Stimulated activated CD4-positive, alpha-beta T cell treated with anti-CD3 and anti-CD28 coated beads, Interleukin-2, amount 100 ng/mL, for 48 hours (primary cell): ENCODE measurements at places on chromosomes 1 and 21.
A peak's percentile ranks its signal among the peaks of the same experiment; 100 is the strongest.

- peak; percentile 4 for DNase-seq
These were observed 86.1 kb downstream of the OMA1 start for GRCh38 chr1:58460469-58460868.

- DNase-seq: no peak
These were observed 82.2 kb upstream of the BMP8A start for GRCh38 chr1:39409055-39409816.

GRCh38 chr1:200893411-200893901 is 1.2 kb upstream of the INAVA start:
- no peak for DNase-seq

DNA sequence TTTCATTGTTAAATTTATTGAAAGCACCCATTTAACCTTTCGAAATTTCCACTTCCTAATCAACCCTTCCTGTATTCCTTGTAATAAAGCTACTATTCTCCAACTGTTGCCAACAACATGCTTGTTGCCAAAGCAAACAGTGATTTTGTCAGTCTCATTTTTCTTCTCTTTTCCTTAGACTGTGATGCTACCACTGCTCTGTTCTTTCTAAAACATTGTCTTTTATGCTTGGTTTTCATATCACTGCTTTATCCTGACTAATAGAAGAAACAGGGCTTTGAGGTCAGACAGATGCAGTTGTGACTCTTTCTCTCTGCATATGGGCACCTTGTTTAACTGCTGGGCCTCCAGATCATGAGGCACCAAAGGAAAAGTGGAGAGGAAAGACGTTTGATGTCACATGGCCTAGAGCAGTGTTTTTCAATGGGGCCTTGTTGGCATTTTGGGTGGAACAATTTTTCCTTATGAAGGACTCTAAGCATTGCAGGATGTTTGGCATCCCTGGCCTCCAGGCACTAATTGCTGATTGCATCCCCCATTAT is 56.1 kb downstream of the HMCN1 start:
- no peak for DNase-seq

DNA sequence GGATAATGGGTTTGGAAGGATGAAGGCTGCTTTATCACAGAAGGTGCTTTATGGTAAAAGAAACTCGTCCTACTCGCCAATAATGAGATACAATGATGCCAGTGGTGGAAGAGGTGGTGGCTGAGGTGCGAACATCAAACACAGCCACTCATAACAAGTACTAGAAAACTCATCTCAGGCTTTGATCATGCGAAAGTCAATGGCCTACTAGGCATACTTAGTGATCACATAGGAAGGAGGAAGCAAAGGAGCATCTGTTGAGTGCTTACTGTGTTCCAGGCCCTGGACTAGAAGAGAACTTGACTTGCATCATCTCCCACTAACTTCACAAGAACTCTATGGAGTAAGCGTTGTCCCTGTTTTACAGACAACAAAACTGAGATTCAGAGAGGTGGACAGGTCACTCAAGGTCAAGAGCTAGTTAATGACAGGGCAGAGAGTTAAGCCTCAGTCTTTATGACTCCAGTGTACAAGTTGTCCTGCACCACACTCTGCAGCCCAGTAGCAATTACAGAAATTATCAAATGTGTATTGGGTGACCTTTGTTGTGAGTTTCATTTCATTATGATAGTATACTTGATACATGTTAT is 33.6 kb downstream of the RUNX1 start:
- DNase-seq: no peak

- DNase-seq: no peak
These were observed 28.0 kb upstream of the H3-3A start for GRCh38 chr1:226034482-226034881.

DNA sequence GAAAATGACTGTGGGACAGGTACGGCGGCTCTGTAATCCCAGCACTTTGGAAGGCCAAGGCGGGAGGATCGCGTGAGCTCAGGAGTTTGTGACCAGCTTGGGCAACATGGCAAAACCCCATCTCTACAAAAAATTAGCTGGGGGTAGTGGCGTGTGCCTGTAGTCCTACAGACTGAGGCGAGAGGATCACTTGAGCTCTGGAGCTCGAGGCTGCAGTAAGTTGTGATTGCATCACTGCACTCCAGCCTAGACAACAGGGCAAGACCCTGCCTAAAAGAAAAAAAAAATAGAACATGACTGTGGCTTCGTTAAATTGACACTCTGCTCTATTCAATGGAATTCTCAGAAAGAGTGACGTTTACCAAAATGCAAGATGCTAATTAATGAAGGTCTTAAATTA is 3.9 kb upstream of the DBT start:
- DNase-seq: no peak

DNA sequence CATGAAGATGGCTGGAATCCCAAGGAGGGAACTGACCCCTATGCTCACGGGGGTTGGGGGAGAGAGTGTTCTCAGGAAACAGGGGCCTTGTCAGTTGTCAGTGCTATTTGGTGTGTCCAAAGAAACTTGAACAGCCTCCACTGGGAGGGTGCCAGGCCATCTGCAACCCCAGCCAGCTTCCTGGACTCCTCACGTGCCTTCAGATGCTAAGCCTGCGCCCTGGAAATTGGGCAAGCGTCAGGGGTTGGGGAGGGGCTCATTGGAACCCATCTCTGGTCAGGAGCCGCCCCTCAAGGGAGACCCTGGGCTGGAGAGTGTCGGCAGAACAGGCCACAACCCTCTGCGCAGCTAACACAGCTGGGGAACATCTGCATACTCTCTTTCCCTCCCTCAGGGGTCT is 13.1 kb upstream of the LHX4 start:
- no peak for DNase-seq

DNA sequence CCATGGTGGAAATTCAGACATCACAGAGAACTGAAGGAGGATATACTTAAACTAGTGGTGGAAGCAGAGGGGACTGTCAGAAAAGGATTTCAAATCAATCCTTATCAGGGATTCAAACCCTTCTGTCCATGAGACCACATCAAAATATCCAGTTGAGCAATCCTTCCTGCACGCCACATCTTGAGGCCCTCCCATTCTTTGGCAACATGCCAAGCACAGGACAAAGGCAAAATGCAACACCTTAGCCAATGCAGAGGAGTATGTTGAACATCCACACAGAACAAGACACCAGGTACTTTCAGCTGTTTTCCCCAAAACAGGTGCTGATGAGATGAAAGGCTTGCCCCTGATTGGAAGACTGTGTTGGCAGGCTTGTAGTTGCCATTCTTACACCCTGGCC is 81.8 kb upstream of the PLXNA2 start:
- no peak for DNase-seq

GRCh38 chr1:115643666-115644065 is 1.9 kb downstream of the VANGL1 start:
- no peak for DNase-seq

- no peak for DNase-seq
These were observed 26.6 kb downstream of the PAFAH2 start for GRCh38 chr1:25971066-25971810.

- peak; percentile 23 for DNase-seq
These were observed 232.9 kb upstream of the SGIP1 start for GRCh38 chr1:66300972-66301451.

DNA sequence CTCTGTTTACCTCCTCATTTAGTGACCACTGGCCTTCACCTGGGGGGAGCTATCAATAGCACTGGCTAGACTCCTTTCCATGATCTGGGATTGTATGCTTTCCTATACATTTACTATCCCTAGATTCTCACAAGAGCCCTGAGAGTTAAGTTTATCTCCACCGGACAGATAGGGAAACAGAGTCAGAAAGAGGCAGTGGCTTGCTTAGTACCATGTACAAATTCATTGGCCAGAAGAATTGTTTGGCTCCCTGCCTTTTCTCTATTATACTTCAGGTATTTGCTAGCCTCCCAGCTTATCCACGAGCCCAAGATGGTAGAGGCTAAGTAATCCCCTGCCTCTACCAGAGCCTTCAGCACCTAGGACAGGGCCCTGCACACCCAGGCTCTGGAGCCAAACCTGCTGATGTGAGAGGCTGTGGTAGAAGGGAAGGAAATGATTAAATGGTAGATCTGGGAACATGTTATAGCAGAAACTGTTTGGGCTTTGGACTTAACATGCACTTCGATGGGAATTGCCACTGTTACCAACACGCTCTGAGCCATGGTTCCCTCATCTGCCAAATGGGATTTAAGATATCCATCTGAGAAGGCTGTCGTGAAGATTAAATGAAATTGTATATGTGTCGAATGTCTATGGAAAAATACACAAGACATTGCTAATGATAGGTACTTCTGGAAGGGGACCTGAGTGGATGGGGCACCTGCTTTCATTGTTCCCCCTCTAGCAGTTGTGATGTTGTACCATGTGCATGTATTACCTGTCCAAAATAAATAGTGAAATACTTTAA is 3.1 kb upstream of the BLACAT1 start:
- DNase-seq: no peak

GRCh38 chr1:45221716-45222115 is 15.3 kb upstream of the ZSWIM5 start:
- DNase-seq: no peak

GRCh38 chr1:52659356-52659755 is 26.4 kb downstream of the SHISAL2A start:
- peak; percentile 9 for DNase-seq

DNA sequence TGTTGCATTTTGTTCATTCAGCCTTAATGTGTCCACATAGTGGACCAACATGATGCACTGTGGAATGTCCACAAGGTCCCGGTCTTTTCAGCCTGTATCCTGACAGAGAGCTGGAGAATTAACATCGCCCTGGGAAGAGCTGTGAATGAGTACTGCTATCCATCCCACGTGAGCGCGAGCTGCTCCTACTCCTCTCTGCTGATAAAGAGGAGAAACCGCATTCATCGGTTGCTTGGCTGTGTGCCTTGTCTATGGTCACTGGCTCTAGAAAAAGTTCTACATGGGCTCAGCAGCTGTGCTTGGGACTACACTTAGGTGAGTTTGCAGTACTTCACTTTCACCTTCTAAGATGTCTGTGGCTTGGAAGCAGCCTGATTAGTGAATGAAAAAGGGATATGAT is 31.1 kb upstream of the IGSF5 start:
- DNase-seq: no peak

DNA sequence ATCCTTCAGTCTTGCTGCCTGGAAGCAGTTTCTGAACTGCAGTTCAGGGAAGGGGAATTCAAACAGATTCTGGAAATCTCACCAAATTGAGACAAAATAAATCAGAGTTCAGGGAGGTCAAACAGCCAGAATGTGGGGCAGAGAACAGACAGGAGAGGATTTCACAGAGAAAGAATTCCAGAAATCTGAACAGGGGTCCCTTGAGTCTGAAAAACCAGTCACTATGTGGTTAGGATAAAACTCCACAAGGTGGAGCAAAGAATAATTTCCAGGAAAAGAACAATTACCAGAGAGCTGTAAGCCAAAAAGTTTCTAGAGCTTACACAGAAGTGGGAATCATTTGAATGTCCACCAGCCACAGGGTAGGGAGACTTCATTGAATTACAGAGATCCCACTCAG is 84.7 kb downstream of the URB2 start:
- no peak for DNase-seq

DNA sequence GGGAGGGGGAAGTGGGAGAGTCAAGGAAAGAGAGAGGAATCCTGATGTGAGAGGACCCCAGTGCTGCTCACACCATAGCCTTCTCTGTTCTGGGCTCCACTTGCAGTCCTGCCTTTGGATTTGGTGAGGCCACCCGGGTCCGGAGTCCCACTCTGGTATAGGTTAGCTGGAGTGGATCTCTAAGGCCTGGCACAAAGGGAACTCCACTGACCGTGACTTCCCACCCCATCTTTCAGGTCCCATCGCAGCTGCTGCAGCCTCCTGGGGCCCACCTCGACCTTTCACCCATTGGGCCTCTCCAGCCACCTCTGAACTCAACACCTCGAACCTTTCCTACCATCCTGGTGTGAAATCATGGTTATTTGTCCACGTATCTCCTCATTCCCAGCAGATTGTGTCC is 324.4 kb downstream of the MATN1 start:
- no peak for DNase-seq

DNA sequence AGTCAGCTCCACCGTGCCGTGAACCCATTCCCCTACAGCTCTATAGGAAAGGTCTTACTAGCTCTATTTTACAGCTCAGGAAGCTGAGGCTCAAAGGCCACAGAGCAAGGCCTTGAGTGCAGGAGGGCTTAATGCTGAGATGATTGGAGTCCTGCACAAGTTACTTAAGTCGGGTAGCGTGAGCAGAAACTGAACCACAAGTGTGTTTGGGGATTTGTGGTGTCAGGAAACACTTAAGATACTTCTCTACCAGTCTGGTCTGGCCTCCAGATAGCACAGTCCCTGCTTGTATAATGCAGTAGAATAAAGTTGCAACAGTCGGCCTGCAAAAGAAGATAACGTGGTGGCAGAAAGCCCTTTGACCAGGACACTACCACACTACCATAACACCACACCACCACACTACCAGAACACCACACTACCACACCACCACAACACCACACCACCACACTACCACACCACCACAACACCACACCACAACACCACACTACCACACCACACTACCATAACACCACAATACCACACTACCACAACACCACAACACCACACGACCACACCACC is 118.1 kb downstream of the SPSB1 start:
- no peak for DNase-seq

DNA sequence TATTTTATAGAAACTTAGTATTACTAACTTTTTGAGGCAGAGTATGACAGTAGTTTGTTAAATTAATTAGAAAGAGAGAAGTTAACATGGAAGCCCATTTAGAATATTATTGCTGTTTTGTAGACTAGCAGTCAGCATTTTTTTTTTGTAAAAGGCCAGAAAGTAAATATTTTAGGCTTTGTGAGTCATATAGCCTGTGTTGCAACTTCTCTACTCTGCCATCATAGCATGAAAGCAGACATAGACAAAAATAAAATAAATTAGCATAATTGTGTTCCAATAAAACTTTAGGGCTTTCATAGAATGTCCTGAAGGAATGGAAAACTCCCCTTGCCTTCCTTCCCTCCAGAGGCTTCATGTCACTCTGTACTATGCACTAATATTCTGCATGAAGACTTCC is 12.3 kb upstream of the RGS4 start:
- no peak for DNase-seq

- DNase-seq: no peak
These were observed 25.7 kb downstream of the PLXNA2 start for GRCh38 chr1:208218237-208219097.

DNA sequence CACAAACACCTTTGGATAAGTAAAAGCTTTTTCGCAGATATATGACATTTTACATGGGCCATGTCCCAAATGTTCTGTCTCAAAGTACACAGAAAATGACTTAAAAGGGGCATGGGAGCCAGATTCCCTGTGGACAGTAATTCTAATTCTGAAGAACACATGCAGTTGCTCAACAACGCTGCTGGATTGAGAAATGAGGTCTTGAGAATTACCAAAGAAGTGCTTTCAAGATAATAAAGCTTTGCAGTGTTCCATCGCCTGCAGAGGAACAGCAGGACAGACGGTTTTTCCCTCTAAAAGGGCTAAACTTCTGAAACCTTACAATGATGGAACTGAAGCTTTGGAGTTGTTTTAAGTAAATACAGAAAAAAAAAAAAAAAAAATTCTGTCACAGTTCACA is 55.3 kb upstream of the HSPA13 start:
- no peak for DNase-seq

- DNase-seq: no peak
These were observed 19.2 kb downstream of the SLC9A1 start for GRCh38 chr1:27135541-27136235.

GRCh38 chr1:101739826-101740330 is 256.8 kb downstream of the OLFM3 start:
- DNase-seq: no peak
